ENCODE measurements at places on chromosomes 11 and 22. TPM values are rescaled to one million over a fixed set of nuclear protein-coding genes. Genes with fewer than 3 reads are reported as not detected.

Gene ACO2
- 62.4 TPM for total RNA-seq

GRCh38 chr22:38655519-38656255, 505 bp downstream of the FAM227A start:
- H3K36me3 ChIP-seq = peaks cover 3% of the 10 kb centered on the region
- no peaks in the 10 kb centered on the region for H3K27me3 ChIP-seq
- peak overlapping the region; percentile 87 for H3K4me3 ChIP-seq
- H3K4me1 ChIP-seq = peaks cover 14% of the 10 kb centered on the region

GRCh38 chr11:85748455-85748891, 62.5 kb downstream of the SYTL2 start:
- peaks cover 54% of the 10 kb centered on the region for H3K4me1 ChIP-seq
- H3K27me3 ChIP-seq = no peaks in the 10 kb centered on the region
- no peak for DNase-seq
- no peak overlapping the region for H3K27ac ChIP-seq

DNA sequence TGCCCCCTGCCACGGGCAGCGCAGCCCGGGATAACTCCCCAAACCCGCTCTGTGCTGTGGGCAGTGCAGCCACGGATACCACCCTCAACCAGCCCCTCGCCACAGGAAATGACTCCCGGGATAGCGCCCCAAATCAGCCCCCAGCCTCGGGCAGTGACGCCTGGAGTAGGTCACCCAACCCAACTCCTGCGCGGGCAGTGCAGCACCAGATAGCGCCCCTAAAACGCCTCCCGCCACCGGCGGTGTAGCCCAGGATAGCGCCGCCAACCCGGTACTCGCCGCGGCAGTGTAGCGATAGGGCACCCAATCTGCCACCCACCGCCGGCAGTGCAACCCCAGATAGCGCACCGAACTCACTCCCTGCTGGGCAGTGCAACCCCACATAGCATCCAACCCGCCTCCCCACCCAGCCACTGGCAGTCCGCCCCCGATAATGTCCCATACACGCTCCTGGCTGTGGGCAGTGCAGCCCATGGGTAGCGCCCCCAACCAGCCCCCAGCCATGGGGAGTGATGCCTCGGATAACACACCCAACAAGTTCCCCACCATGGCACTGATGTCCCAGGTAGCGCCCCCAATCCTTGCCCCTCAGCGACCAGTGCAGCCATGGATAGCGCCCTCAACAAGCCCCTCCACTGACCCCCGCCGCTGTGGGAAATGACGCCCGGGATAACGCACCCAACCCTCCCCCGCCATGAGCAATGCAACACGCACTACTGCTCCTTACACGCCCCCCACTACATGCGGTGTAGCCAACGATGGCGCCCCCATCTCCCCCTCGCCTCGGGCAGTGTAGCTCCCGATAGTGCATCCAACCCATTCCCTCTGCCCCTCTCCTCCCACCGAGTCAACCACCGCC, 1.5 kb downstream of the RFPL2 start:
- peaks cover 14% of the 10 kb centered on the region for H3K4me1 ChIP-seq
- H3K27ac ChIP-seq = no peak overlapping the region
- H3K4me3 ChIP-seq = peak overlapping the region; percentile 86
- H3K36me3 ChIP-seq = no peaks in the 10 kb centered on the region

Gene FOSL1
- total RNA-seq = 7.5 TPM

Measured in chondrocyte (in vitro differentiated cells).